ENCODE measurements at places on chromosomes 1 and 21.

DNA sequence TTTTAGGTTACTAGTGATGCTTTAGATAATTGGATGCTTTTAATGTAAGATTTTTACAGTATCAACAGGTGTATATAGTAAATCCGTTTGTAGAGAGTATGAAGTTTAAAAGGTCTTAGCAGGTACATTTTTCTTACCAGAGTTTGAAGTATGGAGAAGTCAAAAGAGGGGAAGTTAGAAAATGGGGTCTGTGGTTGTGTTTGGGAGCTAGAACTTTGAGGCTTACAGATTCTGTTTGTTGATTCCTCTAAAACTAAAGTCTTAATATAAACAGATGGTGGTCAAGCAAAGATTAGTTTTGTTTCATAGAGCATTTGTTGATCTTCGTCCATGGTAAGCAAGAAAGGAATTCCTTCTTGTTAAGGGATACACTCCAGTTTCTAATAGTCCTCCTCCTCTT is 35.8 kb downstream of the CDC42 start:
- no peak for DNase-seq

GRCh38 chr1:47840393-47841190 is 156.6 kb downstream of the TRABD2B start:
- no peak for DNase-seq

DNA sequence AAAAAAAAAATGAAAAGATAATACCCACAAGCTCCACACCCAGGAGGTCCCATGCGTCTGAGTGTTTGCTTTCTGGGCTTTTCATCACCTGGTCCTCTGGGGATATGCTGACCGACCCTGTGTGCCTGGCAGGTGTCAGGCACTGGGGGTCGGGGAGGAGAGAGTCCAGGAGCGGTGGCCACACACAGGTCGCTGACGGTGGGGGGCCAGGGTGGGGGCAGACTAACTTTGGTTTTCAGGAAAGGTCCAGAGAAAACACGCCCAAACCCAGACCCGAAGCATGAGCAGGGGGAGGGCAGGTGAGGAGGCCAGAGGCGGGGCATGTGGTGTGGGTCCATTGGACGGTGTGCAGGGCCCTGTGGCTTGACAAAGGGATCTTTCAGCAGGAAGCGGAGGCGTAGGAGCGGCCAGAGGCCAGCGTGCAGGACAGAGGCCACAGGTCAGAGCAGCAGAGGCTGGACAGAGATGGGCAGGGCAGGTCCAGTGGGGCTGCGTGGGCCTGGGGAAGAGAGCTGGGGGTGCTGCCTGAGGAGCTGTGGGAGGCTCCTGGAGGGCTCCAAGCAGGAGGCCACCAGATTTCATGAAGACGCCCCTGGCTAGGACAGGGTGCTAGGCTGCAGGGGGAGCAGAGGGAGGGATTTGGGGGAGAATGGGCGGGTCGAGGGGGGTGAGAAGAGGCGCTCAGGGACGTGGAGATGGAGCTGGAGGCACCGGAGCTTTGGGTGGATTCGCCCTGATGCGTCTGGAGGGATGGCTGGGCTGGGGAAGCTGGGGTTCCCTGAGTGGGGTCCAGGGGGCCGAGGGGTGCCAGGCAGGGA is 15.8 kb downstream of the RNF223 start:
- DNase-seq, result no peak

GRCh38 chr21:22476726-22477646 is 1478.8 kb downstream of the NCAM2 start:
- DNase-seq, result no peak

GRCh38 chr1:12607263-12607662 is 10.7 kb downstream of the DHRS3 start:
- DNase-seq, result no peak
